ENCODE measurements at places on chromosomes 5 and 9.

GRCh38 chr9:110078604-110079003 is 129.4 kb downstream of the C9orf152 start:
- DNase-seq: no peak

DNA sequence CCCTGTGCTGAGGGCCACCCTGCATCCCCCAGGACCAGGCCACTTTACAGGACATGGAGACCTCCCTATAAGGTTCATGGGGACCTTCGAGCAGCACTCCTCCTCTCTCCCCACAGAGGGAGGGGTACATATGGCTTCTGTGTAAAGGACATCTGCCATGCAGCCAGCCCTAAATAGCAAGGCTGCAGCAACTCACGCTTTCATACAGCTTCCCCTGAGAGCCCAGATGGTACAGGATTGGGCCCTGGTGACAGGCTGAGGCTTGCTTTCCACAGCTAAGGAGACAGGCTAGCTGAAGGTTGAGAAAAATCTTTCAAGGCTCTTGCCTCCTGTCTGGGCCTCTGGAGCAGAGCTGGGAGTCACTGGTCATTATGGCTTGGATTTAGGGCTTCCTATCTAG is 147.0 kb upstream of the ZNF366 start:
- no peak for DNase-seq

GRCh38 chr5:96159043-96159442 is 197.4 kb upstream of the ELL2 start:
- DNase-seq: no peak

- no peak for DNase-seq
These were observed 207.2 kb downstream of the ERCC6L2 start for GRCh38 chr9:96082516-96083232.

- no peak for DNase-seq
These were observed 132.0 kb upstream of the GRIA1 start for GRCh38 chr5:153358315-153358976.

DNA sequence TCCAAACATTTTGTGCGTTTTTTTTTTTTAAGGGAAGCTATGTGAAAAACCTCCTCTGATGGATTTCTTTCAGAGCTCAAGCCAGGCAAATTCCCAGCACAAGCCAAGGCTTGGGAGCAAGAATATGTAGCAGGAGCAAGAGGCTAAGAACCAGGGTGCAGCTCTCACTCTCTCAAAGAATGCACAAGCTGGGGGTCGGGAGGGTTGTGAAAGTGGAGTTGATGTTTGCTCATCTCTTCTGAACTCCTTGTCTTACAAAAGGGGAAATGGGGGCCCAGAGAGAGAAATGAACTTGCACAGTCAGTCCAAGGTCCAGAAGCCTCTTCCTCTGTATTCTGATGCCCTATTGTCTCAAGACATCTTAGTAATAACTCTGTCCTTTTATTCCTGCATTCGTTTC is 7.7 kb upstream of the TRAF1 start:
- DNase-seq: peak; percentile 11

DNA sequence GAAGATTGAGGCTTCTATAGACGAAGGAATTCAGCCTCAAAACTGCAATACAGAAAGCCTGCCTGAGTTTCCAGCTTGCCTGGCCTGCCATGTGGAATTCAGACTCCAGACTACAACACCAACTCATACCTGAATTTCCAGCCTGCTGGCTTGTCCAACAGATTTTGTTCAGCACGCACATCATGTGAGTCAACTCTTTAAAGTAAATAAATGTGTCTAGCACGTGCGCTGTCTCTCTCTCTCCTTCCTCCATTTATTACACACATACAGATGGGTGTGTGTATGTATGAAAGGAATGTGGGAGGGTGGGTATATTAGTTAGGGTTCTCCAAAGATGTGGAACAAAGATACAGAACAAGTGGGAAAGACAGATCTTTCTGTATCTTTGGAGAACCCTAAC is 82.4 kb upstream of the TAS2R1 start:
- no peak for DNase-seq

GRCh38 chr5:23257656-23258055 is 249.8 kb upstream of the PRDM9 start:
- DNase-seq: no peak

GRCh38 chr9:111050819-111051218 is 12.5 kb upstream of the LPAR1 start:
- DNase-seq: no peak
